Bronchial epithelial cell (primary cell): ENCODE measurements at places on chromosomes 6 and 20. TPM values are rescaled to one million over a fixed set of nuclear protein-coding genes. Genes with fewer than 3 reads are reported as not detected.

The EPB41L1 gene
- 2.1 and 2.7 TPM in 2 replicates for total RNA-seq

The BPIFA1 gene
- not detected in 2 replicates for total RNA-seq

The KCNQ5 gene
- total RNA-seq, result 0.38 and 2.1 TPM in 2 replicates

The SLC12A5 gene
- total RNA-seq, result not detected in 2 replicates

The COX4I2 gene
- not detected in 2 replicates for total RNA-seq

The CRISP3 gene
- total RNA-seq, result under 0.01 and 2.4 TPM in 2 replicates

DNA sequence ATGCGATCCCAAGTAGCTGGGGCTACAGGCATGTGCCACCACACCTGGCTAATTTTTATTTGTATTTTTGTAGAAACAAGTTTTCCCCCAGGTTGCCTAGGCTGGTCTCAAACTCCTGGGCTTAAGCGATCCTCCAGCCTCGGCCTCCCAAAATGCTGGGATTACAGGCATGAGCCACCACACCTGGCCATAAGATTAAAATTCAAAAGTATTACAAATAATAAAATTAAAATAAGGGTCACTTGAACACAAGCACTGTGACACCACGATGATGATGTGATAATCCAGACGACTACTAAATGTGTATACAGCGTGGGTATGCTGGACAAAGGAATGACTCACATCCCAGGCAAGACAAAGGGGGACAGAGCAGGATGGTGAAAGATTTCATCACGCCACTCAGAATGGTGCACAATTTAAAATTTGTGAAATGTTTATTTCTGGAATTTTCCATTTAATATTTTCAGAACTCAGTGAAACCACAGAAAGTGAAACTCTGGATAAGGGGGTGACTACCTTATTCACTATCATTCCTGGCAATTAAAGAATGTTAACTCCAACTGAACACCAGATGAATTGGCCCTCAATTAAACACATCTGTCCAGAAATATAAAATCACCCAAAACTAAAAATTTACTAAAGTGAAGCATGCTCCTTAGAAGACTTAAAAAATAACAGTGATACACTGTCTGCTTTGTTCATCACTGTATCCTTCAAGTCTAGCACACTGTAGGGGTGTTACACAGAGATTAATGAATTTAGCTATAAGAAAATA is 13.1 kb downstream of the B4GALT5 start:
- DNase-seq, result peak; percentile 85

DNA sequence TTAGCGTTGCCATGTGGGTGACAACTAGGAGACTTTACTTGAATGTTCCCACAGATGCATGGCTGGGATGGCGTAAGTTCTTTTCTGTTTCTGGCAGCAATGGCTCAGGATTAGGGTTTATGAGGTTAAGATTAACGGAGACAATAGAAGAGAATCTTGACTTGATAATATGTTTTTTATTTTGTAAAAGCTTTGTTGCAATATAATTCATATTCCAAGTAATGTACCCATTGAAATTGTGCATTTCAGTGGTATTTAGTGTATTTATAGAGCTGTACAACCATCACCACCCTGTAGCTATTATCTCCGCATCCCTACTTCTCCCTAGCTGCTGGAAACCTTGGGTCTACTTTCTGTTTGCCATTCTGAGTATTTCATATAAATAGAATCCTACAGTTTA is 349.2 kb downstream of the UTRN start:
- DNase-seq, result no peak

GRCh38 chr6:169292338-169293124 is 38.9 kb upstream of the THBS2 start:
- peak; percentile 92 for DNase-seq

DNA sequence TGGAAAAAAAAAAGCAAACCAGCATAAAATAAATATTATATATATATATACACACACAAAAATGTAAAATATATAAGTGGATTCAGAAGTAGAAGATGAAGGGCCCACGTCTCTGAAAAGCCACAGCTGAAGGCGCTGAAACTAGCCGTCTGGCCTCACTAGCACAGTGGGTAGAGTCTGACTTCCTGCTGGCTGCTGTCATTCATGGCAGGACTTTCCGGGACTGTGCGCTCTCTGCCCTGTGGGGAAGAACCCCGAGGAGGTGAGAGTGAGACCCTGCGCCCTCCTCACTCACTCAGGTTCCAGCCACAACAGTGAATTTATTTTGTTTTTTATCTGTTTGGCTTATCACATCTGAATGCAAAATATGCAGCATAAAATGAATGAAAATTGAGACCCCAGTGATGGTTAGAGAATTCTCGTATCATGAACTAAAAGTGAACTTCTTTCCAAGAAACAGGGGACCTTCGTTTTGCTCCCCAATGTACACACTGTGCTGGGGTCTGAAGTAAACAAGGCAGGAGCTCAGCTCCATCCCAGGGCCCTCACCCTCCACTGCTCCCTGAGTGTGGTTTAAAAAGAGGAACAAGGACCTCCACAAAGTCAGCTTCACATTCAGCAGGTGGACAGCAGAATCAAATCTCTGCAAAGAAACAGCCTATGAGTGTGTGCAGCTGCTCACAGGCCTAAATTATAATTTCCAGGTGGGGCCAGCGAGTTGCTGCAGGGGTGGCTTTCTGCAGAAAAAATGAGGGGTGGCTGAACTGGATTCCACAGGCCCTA is 1.3 kb upstream of the RAMACL start:
- DNase-seq, result no peak

- peak; percentile 26 for DNase-seq
Measured at GRCh38 chr20:4217349-4217841, 202.0 kb upstream of the RNF24 start.

DNA sequence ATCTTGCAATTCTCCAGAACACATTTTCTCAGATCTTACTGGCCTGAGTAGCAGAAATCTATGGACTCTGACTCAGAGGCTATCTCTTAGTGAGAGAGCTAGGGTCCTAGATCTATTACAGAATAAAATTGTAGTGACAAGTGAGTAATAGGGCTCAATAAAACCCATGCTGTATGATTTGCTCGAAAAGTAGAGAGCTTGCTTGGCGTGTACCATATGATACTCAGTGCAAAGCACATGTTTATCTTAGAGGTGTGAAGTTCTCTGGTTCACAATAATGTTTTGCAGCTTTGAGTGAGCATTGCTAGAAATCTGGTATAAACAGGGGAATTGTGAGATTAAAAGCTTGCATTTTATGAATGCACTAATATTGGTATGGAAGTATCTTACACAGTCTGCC is 87.8 kb upstream of the PRSS16 start:
- DNase-seq, result no peak

DNA sequence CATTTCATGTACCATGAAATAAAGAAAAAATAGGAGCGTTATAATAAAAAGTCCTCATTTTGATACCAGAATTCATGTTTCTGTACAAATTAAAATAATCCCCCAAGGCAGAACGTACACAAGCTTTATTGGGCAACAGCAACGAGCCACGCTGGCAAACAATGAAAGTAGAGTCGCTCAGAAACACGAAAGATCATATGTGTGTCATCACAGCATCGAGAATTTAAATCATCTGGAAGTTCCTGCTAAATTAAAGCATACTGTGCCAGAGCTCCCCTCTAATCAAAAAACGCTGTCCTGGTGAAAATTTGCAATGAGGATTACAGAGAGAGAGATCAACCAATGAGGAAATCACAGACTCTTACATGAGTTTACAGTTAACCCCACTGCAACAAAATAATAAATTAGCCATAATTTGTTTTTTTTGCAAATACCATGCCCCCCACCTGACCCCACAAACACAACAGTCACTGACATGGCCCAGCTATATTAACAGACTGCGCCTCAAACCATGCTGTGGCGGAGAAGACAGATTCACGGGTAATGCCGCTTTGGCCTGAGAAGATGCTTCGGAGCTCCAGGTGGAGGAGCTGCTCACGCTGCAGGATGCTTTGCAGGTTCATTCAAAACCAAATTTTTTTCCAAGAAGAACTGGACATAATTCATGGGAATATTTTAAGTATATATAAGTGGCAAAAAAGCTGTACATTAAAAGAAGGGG is 54.3 kb upstream of the NFATC2 start:
- no peak for DNase-seq

- no peak for DNase-seq
Measured at GRCh38 chr6:93104195-93104817, 315.1 kb downstream of the EPHA7 start.

DNA sequence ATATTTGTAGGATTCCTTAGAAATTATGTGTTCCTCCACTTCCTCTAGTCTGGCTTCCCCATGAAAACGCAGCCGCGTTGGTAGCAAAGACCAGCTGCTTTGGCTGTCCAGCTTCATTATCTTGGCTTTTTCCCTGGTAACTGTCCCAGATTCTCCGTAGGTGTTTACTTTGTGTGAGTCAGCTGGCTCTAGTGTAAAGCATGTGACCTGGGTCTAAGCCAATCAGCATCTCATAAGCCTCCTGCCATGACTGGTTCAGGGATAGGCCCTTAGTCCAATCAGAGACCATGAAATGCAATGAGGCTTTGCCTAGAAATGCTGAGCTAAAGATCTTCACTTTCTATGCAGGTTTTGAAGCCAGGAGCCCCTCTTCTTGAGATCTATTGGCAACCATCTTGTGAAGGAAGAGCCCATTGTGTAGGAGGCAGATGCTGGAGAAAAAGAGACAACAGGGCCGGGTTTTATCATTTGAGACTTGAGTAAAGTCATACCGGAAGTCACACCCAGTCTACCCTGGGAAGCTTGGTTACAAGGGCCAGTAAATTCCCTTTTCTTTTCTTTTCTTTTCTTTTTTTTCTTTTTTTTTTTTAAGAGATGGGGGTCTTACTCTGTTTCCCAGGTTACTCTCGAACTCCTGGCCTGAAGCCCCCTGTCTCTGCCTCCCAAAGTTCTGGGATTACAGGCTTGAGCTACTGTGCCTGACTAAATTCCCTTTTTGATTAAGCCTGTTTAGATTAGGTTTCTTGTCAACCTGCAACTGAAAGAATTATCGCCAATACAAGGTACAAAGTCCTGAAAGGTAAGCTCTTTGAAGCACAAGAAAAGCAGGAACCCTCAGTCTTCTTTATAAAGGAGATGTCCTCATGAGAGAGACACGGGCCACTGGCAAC is 256.5 kb upstream of the RREB1 start:
- DNase-seq, result peak; percentile 73

DNA sequence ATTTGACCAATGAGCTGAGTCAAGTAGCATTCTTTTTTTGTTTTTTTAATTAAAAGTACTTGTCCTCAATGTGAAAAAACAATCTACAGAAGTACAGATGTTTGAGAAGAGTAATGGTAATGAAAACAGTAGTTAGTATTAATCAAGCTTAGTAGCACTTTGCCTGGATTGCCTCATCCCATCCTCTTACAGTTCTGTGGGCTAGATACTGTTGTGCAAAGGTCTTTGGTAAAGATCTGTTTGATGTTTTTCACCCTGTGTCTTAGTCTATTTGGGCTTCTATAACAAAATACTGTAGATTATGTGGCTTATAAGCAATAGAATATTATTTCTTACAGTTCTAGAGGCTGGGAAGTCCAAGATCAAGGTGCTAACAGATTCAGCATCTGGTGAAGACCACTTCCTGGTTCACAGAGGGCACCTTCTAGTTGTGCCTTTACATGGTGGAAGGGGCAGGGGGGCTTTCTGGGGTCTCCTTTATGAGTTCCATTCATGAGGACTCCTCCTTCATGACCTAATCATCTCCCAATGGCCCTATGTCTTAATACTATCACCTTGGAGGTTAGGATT is 84.3 kb downstream of the SHLD1 start:
- no peak for DNase-seq

- DNase-seq, result peak; percentile 51
Measured at GRCh38 chr20:50646483-50646996, 44.8 kb downstream of the RIPOR3 start.

DNA sequence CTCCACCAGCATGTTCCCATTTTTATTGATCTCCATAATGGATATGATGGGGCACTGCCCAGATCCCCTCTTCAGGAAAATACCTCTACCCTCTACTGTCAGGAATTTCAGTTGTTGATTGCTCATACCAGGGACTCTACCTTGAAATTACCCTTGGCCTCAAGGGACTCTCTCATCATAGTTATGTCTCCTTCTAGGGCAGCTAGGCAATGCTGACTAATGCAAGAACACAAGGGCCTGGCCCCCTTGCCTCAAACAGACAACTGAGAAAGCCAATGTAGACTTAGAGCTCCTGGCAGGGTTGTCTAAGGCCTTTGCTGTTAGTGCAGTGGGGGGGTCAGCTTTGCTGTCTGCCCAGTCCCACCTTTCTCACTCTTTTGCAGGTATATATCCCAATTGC is 493.1 kb downstream of the BTBD3 start:
- DNase-seq, result peak; percentile 72

GRCh38 chr6:113634352-113635163 is 222.6 kb upstream of the MARCKS start:
- DNase-seq, result peak; percentile 82

- no peak for DNase-seq
Measured at GRCh38 chr6:157182503-157183264, 140.6 kb downstream of the TMEM242 start.

- DNase-seq, result no peak
Measured at GRCh38 chr20:9475456-9475855, 38.9 kb upstream of the LAMP5 start.

GRCh38 chr6:170238741-170239565 is 51.9 kb downstream of the DLL1 start:
- DNase-seq, result no peak

DNA sequence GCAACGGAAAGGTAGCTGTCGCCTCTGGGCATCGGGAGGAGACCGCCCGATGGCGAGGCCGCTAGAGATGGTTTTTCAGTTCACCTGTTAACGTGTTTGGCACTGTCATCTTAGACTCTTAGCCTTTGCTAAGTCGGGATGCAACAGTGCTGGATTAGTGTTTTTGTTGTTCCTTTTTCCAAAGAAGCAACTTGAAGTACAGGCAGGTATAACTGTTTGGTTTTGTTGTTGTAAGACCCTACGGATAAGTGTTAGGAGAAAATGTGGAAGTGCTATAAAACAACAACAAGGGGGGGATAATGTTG is 723 bp downstream of the MANEA start:
- peak; percentile 9 for DNase-seq

- DNase-seq, result peak; percentile 54
Measured at GRCh38 chr6:145929037-145929633, 35.0 kb downstream of the SHPRH start.

DNA sequence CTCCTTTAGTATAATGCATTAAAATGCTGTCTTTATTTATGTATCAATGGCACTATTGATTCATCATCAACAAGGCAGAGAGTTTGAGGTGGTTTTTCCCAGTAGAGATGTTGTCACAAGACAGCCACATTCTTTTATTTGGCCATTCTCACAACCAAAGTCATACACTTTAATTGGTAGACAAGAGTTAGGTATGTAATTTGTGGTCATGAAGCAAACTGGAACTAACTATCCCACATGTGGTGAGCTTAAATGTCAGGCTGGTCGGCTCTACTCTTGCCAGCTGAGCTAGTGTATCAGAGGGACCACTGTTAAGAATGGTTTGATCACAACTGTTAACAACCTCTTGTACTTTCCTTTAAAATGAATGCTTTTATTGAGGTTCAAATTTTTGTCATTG is 714.6 kb downstream of the CD109 start:
- DNase-seq, result no peak

GRCh38 chr20:3803854-3804253 is 7.7 kb downstream of the CDC25B start:
- DNase-seq, result no peak

GRCh38 chr20:3296261-3297078 is 57.5 kb upstream of the SLC4A11 start:
- no peak for DNase-seq
